ENCODE measurements at places on chromosomes 16 and 17. TPM values are rescaled to one million over a fixed set of nuclear protein-coding genes. Genes with fewer than 3 reads are reported as not detected.

Gene HES7
- total RNA-seq: 2.4 TPM

DNA sequence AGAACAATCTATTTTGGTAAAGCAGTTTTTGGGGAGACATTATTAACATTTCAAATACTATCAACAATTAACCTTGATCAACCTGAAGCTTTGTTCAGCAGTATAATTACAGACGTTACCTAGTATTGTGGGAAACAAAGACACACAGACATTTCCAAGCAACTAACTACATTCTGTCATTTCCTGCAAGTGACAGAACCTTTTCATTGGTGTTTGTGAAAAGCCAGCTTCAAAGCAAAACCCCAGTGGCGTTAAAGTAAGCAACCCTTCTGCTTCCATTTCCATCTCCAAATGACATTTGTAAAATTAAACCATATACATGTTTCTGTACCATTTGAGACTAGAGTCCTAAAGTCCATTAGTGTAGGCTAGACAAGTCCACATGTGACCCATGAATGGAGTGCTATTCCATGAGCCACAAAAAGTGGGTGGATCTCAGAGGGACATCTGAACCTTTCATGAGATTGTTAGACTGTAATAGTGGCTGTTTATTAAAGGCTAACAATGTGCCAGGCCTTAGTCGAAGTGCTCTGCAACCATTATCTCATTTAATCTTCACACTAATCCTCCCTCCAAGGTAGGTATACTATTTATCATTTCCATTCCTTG lies 101.2 kb downstream of the SSH2 start:
- peaks cover 5% of the 10 kb centered on the region for H3K4me1 ChIP-seq
- H3K36me3 ChIP-seq: no peaks in the 10 kb centered on the region
- no peak overlapping the region for H3K4me3 ChIP-seq
- no peaks in the 10 kb centered on the region for H3K27me3 ChIP-seq
- no peak for DNase-seq

- DNase-seq: no peak
- no peaks in the 10 kb centered on the region for H3K4me1 ChIP-seq
- H3K4me3 ChIP-seq: no peak overlapping the region
- H3K27me3 ChIP-seq: no peaks in the 10 kb centered on the region
- no peaks in the 10 kb centered on the region for H3K36me3 ChIP-seq
- H3K27ac ChIP-seq: no peak overlapping the region
These were observed 421.8 kb downstream of the UTP18 start for GRCh38 chr17:51682115-51682514.

- peaks cover 4% of the 10 kb centered on the region for H3K4me1 ChIP-seq
- no peaks in the 10 kb centered on the region for H3K27me3 ChIP-seq
- H3K27ac ChIP-seq: no peak overlapping the region
- DNase-seq: no peak
These were observed 301.9 kb downstream of the SOX9 start for GRCh38 chr17:72422505-72423285.

All from activated T-helper 2 cell treated with anti-CD3 and anti-CD28 coated beads, Interferon-gamma antibody, Interleukin-2, Interleukin-4, amounts not matched to agents 10 μg/mL and 5 μg/mL and 100 μg/mL, durations not matched to agents 14 hours and 24 hours and 36 hours (primary cell).